ENCODE measurements at places on chromosomes 12 and 14. TPM values are rescaled to one million over a fixed set of nuclear protein-coding genes. Genes with fewer than 3 reads are reported as not detected.

Gene LGR5
- polyA plus RNA-seq: 0.13 TPM

Gene CBLN3
- polyA plus RNA-seq: 0.72 TPM

Gene ADAMTS20
- polyA plus RNA-seq: 2.1 TPM

Gene WDR20
- polyA plus RNA-seq: 11.2 TPM

Gene TMEM30B
- polyA plus RNA-seq: 27.3 TPM

Gene ADCY6
- polyA plus RNA-seq: 19.7 TPM

All from H1 (cell line).